ENCODE measurements at places on chromosomes 2 and 18.
A peak's percentile ranks its signal among the peaks of the same experiment; 100 is the strongest.

GRCh38 chr2:128233790-128234395 lies 84.8 kb downstream of the HS6ST1 start:
- DNase-seq: no peak
- no peaks in the 10 kb centered on the region for H3K36me3 ChIP-seq
- peak overlapping the region; percentile 79 for H3K4me3 ChIP-seq

DNA sequence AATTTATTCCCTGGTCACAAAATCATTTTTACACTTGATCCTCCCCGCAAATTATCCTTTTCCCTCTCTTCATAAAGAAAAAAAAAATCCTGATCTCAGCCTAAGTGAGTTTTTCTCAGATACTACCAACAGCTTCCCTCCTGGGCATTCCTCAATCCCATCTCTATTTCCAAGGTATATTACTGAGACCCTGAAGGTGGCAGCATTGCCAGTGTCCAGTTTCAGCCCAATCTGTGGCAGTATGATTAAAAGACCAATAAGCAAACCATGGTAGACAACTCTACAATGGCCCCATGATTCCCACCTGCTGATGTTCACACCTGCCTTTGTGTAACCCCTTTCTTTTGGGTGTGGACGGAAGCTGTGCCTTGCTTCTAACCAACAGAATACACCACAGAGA lies 45.1 kb downstream of the CCDC93 start:
- no peak for DNase-seq
- H3K27me3 ChIP-seq: no peaks in the 10 kb centered on the region
- H3K4me3 ChIP-seq: no peak overlapping the region
- no peaks in the 10 kb centered on the region for H3K4me1 ChIP-seq

- H3K4me1 ChIP-seq: peaks cover 50% of the 10 kb centered on the region
- no peak for DNase-seq
- H3K4me3 ChIP-seq: peak overlapping the region; percentile 90
- peaks cover 24% of the 10 kb centered on the region for H3K36me3 ChIP-seq
- H3K27ac ChIP-seq: peak overlapping the region; percentile 14
Measured at GRCh38 chr2:38598991-38599295, 3.8 kb downstream of the HNRNPLL start.

DNA sequence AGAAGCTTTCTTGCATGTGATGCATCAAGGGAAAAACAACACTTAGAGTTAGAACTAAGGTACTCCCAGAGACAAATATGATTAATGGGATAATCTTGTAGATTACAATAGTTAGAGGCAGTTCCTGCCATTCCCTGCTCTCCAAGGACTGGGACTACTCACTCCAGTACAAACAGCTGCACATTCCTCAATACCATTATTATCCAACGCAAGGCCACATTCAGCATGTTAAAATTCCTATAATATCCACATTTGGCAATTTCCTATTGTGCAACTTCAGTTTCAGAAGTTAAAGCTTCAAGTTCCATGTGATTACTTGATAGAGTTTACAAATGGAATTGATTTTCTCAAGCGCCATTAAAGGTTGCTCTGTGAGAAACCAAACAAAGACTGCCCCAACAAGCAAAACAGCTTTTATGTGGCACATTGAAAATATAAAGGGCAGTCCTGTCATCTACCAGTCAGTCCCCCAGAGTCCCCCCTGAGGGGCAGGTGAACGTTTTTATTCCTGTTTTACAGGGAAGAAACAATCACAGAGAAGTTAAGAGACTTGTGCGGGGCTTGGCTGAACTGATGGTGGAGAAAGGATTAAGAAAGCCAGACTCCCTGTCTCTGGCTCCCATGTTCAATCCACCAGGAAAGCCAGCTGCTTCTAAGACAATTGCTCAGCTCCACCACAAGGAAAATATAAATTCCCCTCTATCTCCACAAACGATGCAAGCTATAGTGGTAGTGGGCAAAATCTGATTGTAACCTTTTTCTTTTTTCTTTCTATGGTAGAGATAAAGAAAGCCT lies 72.6 kb downstream of the TXNL1 start:
- no peak for DNase-seq
- no peak overlapping the region for H3K4me3 ChIP-seq
- H3K4me1 ChIP-seq: no peaks in the 10 kb centered on the region

GRCh38 chr18:45464619-45465018 lies 150.7 kb upstream of the SLC14A2 start:
- H3K4me1 ChIP-seq: no peaks in the 10 kb centered on the region
- H3K27ac ChIP-seq: no peak overlapping the region
- no peak overlapping the region for H3K4me3 ChIP-seq
- no peaks in the 10 kb centered on the region for H3K27me3 ChIP-seq
- no peak for DNase-seq

GRCh38 chr2:30208453-30208852 lies 22.9 kb upstream of the LBH start:
- peaks cover 12% of the 10 kb centered on the region for H3K4me1 ChIP-seq
- no peak overlapping the region for H3K27ac ChIP-seq
- no peak overlapping the region for H3K4me3 ChIP-seq
- peaks cover 3% of the 10 kb centered on the region for H3K27me3 ChIP-seq
- no peak for DNase-seq
- H3K36me3 ChIP-seq: no peaks in the 10 kb centered on the region

All from T-helper 2 cell treated with Interferon-gamma antibody and Interleukin-4, amounts not matched to agents 5 μg/mL and 100 μg/mL, for 36 hours (primary cell).